HT-29 (cell line): ENCODE measurements at places on chromosomes 1 and 21.

- DNase-seq: no peak
Observed at GRCh38 chr1:209723756-209724693, 19.4 kb downstream of the HSD11B1 start.

GRCh38 chr1:181152892-181153633, 64.6 kb downstream of the IER5 start:
- DNase-seq: no peak

GRCh38 chr1:153404086-153404635, 12.2 kb upstream of the S100A7A start:
- no peak for DNase-seq

DNA sequence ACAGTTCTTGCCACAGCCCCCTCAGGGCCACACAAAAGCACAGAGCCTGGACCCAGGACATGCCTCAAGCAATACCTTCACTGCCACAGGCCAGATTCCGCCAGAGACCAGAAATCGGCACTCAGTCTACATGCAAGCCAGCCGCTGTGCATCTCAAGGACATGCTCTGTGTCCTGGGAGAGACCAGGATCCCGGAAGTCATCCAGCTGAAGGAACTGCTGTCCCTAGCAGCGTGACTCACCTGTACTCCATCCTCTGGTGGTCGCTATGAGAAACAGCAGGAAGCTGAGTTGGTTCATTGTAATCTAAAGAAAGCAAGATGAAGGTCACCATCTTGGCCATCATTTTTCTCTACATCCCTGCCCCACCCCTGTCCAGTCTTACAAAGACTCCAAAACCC, 401 bp downstream of the ITLN1 start:
- DNase-seq: peak; percentile 39
